T-helper 2 cell treated with Interferon-gamma antibody and Interleukin-4, amounts not matched to agents 100 ng/mL and 5 ng/mL, for 36 hours (primary cell): ENCODE measurements at places on chromosomes 12 and 14. TPM values are rescaled to one million over a fixed set of nuclear protein-coding genes. Genes with fewer than 3 reads are reported as not detected.

The RERG gene
- not detected in 2 replicates for total RNA-seq

The CPNE6 gene
- total RNA-seq = not detected in 2 replicates

The DNAI7 gene
- total RNA-seq = not detected in 2 replicates

The FGF6 gene
- not detected in 2 replicates for total RNA-seq

The B4GALNT1 gene
- 1.5 and 1.9 TPM in 2 replicates for total RNA-seq

The TAS2R7 gene
- not detected in 2 replicates for total RNA-seq

The TCL1B gene
- total RNA-seq = not detected in 2 replicates

The ANO2 gene
- not detected in 2 replicates for total RNA-seq

The GEMIN2 gene
- total RNA-seq = 20.0 and 23.1 TPM in 2 replicates

The SYCP3 gene
- 0.93 and 1.2 TPM in 2 replicates for total RNA-seq

The DPY19L2 gene
- 0.52 and 0.61 TPM in 2 replicates for total RNA-seq
